ENCODE measurements at places on chromosomes 4 and X.
A peak's percentile ranks its signal among the peaks of the same experiment; 100 is the strongest.

DNA sequence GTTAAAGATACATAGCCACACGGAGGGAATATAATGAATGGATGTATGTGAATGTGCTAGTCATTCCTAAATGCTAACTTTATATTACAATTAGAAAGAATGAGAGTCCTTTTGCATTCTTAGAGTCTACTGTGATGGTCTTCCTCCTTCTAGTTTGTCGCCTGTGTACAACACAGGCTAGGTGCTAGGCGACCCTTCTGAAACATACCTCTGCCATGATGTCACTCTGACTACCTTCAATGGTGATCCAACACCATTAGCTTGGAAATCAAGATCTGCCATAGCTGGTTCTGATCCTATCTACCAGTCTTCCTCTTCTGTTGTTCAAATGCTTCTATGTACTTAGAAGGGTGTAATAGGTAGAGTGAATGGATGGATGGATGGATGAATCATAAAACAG is 151.2 kb downstream of the MGST2 start:
- DNase-seq, result no peak

- no peak for DNase-seq
Measured at GRCh38 chr4:183413234-183414200, 30.9 kb upstream of the CDKN2AIP start.

GRCh38 chr4:14309431-14309830 is 681.9 kb upstream of the BOD1L1 start:
- DNase-seq, result no peak

DNA sequence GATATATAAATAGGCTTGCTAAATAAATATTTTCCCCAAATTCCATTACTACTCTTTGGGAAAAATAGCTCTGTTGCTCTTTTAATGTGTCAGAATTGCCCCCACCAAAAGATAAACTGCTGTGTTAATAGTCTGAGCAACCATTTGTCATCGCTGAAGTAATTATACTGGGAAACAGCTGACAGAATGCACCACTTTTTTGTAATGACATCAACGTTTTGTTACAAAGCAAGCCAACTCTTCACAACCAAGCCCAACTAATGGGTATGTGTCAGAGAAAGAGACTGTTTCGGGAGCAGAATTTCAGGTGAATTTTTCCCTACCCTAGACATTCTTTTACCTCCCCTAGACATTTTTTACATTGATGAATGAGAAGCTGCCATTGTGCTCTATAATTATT is 405.0 kb upstream of the MAGEB18 start:
- DNase-seq, result no peak

DNA sequence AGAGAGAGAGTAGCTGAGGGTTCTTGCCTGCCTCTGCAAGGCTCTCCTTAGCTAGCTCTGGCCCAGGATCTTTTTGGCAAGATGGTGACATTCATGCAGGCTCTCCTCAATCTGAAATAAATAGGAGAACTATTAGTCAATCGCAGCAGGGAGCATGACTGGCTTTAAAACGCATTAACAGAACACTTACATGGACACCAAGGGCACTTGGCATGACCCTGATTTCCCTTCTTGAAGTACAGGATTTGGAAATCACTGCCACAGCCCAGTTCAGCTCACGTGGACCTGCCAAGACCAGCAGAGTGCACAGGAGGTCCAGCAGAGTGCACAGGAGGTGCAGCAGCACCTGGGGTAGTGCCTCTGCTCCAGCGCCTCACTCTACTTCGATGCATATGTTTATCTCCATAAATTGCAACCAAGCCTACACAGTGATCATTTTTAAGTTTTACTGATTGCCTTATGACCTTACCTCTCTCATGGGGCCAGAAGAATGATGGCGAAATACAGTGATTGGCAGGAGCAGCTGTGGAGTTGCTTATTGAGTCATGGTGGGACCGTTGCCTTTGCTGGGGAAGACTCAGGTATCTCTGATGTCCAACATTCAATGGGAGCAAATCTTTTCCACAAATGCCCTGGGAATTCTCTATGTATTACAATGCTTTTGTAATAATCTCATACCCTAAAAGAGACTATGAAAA is 122.4 kb downstream of the SYNPO2 start:
- DNase-seq, result no peak

DNA sequence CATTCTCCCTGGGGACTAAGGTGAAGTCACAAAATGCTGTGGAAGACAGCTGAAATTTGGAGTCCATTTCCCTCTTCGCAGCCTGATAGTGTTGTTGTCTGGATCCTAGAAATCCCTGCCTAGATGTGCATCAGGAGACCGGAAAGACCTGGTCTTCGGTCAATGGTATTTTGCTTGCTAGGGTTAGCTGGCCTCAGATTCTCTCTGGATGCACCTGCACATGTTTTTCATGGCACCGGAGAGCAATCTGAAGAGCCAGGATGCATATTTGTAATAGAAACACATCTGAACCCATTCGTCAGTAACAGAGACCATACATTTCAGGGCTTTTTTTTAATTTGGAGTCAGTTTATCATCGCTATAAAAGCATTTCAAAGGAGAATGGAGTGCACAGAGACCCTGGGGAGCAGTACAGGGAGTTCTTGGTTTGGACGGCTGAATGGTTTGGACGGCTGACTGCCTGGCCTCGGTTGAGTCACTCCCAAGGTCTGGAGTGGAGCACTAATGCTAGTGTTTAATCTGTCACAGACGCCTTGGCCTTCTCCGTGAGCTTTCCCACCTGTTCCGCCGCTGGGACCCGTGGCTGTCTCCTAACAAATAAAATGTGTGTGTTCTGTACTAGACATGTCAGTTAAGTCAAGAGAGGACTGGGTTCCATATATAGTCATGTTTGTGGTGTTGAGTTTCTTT is 7.5 kb upstream of the PDLIM3 start:
- DNase-seq, result no peak

DNA sequence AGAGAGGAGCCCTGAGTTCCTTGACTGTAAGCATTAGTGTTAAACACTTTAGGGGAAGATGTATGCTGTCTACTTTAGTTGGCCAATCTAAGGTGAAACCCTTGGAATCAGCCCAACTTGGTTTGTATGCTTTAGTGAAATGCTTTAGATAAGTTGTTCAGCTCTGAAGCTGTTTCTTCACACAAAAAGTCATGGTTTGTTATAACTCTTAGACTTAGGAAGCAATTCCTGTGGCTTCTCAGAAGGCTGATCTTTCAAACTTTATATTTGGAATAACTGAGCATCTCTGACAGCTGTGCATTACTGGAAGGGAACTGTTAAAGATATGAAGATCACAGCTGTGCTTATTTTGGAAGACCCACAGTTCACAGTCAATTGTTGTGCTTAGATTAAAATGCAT is 714.1 kb downstream of the FAT4 start:
- no peak for DNase-seq

DNA sequence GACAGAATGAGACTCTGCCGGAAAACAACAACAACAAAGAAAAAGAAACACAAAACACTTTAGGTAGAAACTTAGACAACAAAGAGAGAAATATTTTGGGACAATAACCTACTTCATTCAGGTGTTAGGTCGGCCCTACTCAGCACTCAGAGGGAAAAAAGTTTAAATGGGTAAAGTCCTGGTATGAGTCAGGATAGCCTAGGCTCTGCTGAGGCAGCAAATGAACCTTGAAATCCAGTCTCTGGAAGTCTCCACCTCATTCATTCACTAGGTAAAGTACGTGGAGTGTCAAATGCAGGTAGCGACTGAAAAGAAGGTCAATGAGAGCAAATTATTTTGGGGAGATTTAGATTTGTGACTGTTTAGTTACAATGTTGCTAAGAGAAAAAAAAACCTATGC is 127.4 kb downstream of the FHDC1 start:
- no peak for DNase-seq

- no peak for DNase-seq
Measured at GRCh38 chrX:46204721-46205422, 340.3 kb downstream of the ZNF674 start.

- no peak for DNase-seq
Measured at GRCh38 chrX:24169211-24169610, 19.7 kb downstream of the ZFX start.

- DNase-seq, result no peak
Measured at GRCh38 chrX:38871129-38872029, 70.1 kb downstream of the MID1IP1 start.

DNA sequence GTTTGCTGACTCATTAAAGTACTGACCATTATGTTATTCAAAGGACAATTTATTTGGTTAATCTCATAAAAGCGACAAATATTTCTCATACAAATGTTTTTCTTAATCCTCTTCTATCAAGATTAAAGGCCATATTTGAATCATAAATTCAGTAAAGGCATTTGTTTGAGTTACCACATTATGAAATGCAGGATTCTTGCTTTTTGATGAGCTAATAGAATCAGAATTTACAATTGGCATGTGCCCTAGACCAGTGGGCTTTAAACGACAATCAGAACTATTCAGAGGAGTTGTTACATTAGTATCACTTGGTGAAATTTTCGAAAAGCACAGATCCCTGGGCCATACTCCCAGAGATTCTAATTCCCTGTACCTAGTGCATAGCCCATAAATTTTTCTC is 55.3 kb downstream of the KLHL4 start:
- no peak for DNase-seq

DNA sequence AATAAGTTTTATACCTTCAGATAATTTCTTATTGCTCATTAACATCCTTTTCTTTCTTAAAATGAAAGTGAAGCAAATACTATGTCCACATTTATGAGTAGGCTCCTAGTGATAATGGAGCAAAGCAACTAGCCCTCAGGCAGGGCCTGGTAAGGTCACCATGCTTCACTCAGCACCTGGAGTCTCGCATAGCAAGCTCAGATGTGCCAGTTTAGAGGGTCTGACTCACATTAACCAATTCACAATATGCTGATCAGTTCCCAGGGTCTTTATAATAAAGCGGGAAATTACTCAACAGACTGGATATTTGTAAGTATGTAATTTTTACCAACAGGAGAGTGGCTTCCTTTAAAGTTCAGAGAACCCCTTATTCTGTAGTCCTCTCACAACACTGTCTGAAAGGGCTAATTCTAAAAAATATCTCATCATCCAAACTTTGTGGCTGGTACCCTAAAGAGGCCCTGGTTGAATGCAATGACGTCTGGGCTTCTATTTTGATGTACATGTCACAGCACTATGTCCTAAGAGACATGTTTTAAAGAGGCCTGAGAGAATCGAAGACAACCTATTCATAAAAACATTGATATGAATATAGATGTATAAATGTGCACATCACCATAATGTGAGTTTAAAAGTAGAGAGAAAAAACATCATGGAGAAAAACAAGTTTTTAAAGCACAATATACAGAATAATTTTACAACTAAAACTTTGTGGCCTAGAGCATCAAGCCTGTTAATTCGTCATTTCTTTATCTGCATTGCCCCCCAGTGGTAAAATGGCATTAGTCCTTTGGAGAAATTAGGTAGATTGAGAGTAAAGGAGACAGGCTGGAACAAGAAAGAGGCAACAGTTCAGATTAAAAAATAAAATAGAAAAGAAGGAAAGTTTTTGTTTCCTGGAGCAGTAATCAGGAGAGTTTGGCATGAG is 44.3 kb downstream of the IL21 start:
- peak; percentile 40 for DNase-seq

DNA sequence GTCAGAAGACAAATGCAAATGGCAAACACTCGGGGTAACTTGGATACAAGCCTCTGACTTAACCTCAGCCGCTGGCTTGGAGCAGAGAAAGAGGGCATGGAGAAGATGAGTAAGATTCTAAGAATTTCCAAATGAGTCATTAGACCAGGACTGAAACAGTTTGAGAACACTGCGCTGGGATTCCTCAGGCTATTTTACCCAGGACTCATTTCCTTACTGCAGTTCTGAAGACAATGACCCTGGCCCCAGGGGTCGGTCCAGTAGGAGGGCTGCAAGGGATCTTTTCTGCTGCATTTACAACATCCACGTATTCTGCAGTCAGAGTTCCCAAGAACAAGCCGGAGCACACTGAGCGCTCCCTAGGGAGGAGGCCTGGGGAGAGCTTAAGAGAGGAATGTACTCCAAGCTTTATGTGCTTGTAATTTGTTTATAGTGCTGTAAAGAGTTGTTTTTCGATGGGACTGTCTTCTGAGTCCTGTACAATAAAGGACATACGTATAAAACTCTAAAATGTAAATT is 27.3 kb upstream of the SORBS2 start:
- DNase-seq, result no peak

DNA sequence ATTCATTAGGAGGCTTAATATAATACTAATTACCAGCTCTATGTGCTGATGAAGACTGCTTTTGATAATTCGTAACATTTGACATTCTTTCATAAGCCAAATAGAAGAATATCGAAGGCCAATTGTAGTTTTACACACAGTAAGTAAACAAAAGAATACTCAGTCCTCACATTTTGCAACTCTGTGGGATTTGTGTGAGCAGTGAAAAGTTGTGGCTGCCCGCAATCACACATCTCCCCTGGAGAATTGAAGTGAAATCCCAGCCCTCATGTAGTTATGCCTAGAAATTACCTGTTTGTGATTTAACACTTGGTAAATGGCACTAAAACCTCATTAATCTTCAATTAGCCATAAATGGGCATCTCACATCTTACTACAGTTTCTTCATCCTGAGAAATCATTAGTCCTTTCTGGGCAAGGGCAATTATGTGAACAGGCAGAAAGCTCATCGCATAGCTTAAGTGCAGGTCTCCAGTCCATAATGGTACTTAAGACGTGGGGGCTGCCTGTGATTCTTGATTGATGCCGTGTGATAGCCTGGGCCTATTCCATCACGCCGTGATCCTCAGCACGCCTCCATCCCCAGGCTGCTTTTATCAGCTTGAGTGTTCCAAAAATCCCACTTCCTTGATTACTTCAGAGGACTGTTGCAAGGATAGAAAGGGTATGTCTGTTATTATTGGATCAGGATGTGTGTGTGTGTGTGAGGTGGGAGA is 97.9 kb upstream of the METTL14 start:
- no peak for DNase-seq

DNA sequence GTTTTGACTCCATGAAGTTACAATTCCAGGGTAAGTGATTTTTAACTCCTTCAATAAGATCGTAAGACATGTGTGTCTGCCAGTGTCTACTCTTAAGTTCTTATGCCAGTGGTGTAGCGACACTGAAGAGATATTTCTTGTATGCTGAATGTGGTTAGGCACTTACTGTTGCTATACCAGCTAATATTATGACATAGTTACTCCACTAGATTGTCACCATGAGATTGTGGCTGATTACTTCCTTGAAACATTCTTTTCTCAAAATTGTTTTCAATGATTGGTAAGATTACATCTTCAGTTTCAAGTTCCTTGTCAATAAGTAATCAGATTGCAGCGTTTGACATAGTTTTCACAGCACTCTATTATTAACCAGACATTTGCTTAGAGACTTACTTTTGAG is 60.6 kb upstream of the PAGE5 start:
- DNase-seq, result no peak

- no peak for DNase-seq
Measured at GRCh38 chrX:133337250-133337649, 78.0 kb downstream of the GPC4 start.

DNA sequence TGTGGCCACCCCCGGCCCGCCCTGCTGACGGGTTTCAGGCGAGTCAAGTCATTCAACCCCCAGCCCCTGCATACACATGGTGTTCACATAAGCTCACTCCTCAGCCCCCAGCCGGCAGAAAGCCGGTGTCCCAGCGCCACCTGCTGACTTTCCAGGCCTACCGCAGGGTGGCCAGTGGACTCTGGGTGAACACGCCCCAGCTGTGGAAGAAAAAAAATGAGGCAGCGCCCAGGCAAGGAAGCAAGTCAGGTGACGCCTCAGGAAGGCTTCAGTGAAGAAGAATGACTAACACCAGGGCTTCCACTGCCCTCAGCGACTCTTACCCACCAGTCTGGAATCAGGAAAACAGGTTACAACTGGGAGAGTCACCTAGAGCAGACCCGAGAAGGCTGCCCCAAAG is 15.8 kb downstream of the BCAP31 start:
- DNase-seq, result peak; percentile 54
